Stimulated activated CD8-positive, alpha-beta memory T cell treated with anti-CD3 and anti-CD28 coated beads, Interleukin-2, amount 100 ng/mL, for 48 hours (primary cell): ENCODE measurements at places on chromosomes 4 and X.

DNA sequence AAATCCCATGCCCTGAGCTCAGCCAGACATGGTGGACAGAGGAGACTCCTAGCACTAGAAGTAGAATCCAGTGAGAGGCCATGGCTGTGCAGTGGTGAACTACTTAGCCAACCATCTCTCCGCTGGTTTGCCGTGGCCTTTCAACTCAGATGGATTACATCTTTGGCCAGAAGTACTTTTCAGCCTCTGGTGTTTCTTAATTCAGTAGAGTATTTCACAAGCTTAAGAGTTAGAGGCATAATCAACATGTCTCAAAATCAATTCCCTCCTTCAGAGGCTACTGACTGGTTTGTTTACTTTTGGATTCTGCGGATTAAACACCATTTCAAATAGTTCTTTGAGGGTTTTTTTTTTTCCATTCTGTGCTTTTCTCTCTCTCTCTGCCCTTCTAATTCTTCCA, 91.1 kb upstream of the PGRMC2 start:
- no peak for DNase-seq

DNA sequence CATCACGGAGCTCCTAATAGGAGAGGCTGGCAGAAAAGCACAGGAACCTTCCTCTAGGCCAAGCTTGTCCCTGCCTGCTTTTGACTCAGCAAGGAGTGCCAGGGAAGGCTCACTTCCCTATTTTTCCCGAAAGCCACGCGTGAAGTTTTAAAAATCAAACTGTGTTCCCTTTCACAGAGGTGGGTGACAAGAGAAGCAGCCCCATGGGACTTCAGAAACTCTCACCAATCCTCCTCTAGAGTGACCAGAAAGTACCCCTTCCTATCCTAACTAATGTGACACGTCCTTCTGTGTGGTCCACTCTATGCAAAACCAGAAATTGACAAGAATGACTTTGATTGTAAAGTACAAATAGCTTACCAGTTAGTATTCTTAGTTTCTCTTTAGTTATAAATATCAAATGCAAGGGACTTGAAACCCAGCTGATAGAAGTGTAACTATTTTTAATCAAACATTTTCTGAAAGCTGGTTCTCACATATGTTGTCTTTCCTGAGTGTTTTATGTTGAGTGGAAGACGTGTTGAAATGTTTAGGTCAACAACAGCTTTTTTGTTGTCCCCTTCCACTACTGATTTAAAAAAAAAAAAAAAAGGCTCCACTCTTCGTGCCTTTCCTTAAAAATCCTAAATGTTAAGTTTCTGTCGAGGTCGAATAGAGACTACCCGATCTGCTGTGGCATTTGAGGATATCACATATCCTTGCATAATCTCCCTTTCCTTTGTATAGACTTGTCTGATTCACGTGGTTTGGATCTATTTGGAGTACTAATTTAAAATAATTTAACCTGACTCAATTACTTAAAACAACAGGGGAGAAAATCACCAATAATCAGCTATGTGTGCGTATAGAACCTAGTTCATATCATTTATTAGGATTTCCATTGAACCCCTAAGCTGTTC, 42.1 kb downstream of the NFKB1 start:
- no peak for DNase-seq

DNA sequence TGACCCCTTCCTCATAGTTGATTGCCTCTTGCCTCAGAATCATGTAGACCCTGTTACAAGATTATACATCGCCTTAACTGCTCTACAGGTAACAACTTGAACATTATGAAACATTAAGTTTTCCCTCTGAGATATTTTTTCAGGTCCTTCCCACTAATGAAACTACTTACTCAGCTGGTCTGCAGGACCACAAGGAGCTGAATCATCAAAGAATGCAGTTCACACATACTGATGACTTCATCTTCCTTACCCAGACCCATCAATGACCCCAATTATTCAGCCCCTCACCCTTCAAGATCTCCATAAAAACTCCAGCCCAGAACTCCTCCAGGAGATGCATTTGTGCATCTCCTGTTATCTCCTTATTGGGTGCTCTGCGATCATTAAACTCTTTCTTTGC, 720.9 kb downstream of the RAPGEF2 start:
- no peak for DNase-seq

- DNase-seq, result no peak
These were observed 44.0 kb downstream of the ZNF518B start for GRCh38 chr4:10413177-10413576.
